ENCODE measurements at places on chromosomes 3 and 15. TPM values are rescaled to one million over a fixed set of nuclear protein-coding genes. Genes with fewer than 3 reads are reported as not detected.

The COL7A1 gene
- total RNA-seq, result 0.93 TPM

The KCNH8 gene
- total RNA-seq, result not detected

The ZIC1 gene
- not detected for total RNA-seq

The BFSP2 gene
- total RNA-seq, result not detected

The CSPG4 gene
- not detected for total RNA-seq

The HESX1 gene
- not detected for total RNA-seq

The CTXN2 gene
- total RNA-seq, result not detected

The CD276 gene
- total RNA-seq, result not detected

The ST3GAL6 gene
- total RNA-seq, result 0.44 TPM

The GP5 gene
- 3.3 TPM for total RNA-seq

The SMAD6 gene
- total RNA-seq, result 0.69 TPM

The SAMMSON gene
- total RNA-seq, result not detected

The TUSC7 gene
- not detected for total RNA-seq

The PLA2G4F gene
- total RNA-seq, result not detected

The CD200 gene
- total RNA-seq, result 5.2 TPM

The ACOX2 gene
- total RNA-seq, result not detected

The GREM1 gene
- not detected for total RNA-seq

The ATP13A4 gene
- total RNA-seq, result 0.98 TPM

The CFAP92 gene
- total RNA-seq, result 0.45 TPM

The MCTP2 gene
- total RNA-seq, result 10.8 TPM

The BOC gene
- not detected for total RNA-seq

The RARB gene
- total RNA-seq, result not detected

The CHAC1 gene
- total RNA-seq, result 0.42 TPM

The C3orf85 gene
- total RNA-seq, result not detected

The ATP10A gene
- 30.4 TPM for total RNA-seq

The NDN gene
- not detected for total RNA-seq

The TMEM44 gene
- 1.1 TPM for total RNA-seq

The ZNF592 gene
- total RNA-seq, result 37.5 TPM

The GPR62 gene
- total RNA-seq, result not detected

The ECE2 gene
- total RNA-seq, result not detected

The LRRC31 gene
- total RNA-seq, result not detected

The TGFBR2 gene
- 205 TPM for total RNA-seq

The P2RY14 gene
- 0.22 TPM for total RNA-seq

The ISG20 gene
- total RNA-seq, result 157 TPM

The APOD gene
- not detected for total RNA-seq

The MFAP1 gene
- total RNA-seq, result 9.4 TPM

The PP2D1 gene
- not detected for total RNA-seq

All from CD4-positive, alpha-beta T cell (primary cell).